ENCODE measurements at places on chromosomes 13 and 19.

DNA sequence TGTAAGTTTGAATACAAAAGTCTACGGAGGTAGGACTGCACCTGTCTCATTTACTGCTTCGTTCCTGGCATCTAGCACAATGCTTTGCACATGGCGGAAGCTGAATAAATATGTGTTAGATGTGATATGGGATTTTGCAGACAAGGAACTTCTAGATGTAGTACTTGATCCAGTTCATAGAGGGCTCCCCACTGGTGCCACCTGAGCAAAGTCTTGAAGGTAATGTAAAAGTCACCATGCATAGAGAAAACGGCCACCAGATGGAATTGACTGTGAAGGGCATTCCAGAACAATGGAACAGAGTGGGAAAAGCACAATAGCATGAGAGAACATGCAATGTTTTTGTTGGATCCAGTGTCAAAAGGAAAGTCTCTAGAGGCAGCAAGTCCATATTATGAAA, 209.3 kb downstream of the HS6ST3 start:
- no peak for DNase-seq

DNA sequence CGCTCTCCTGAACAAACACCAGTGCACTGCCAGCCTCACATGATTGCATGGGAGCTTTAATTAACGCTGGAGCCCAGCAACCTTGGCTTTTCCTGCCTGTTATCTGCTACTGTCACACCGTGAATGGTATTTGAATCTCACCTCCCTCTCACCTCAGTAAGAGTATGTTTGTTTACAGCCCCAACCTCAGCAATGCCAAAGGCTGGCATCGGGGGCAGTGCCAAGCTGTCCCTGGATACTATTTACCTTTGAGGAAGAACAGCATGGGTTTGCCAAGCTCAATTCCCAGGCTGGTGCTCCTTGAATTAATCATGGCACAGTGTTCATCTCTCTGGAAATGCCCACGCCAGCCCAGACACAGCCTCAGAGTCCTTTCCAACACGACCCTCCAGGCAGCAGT, 57.2 kb upstream of the SERPINE3 start:
- no peak for DNase-seq

GRCh38 chr19:16623576-16623975, 4.4 kb downstream of the MED26 start:
- DNase-seq, result no peak

DNA sequence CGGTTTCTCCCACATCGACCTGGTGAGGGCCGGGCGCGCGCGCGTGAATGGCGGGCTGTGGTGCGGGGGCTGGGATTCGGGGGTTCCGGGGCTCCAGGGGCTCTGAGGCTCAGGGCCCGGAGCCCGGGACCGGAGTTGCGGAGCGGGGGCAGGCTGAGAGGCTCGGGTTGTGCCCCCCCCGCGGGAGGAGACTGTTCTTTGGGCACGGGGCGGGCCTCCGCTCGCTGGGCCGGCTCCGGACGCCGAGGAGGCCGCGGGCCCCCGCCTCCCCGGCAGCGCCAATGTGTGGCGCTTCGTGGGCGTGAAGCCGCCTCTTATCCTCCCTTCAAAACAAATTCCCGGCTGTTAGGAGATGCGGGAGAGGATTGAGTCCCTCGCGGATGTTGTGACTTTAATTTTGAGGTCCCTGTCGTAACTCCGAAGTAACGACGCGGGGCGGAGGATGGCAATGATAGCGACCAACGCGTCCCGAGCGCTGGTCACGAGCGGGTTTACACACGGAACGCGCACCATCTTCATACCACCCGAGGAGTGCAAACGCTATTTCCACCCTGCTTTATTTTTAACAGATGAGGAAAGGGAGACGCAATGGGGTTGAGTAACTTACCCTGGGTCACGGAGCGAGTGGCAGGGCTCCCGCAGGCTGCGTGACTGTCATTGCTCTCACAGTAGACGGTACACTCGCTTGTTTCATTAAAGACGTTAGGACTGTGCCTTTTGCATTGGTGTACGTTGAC, 536 bp downstream of the UBA2 start:
- peak; percentile 24 for DNase-seq

DNA sequence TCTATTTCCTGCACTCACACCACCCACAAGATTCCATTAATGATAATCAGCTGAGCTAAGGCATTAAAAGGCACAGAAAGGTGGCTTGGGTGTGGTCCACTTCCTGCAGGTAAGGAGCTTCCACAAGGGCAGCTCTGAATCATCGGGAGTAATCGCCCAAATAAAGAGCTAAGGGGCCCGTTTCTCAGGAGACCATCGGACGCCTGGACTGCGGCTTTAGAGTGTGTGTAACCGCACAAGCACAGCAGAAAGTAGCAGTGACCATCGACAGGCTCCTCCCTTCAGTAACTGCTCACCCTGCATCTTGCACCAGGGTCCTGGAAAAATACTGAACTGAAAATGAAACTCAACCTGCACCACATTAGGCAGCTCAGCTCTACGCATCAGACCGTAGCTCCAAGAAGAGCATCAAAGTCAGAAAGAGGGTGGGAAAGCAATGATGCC, 6.0 kb downstream of the STK24 start:
- DNase-seq, result no peak

DNA sequence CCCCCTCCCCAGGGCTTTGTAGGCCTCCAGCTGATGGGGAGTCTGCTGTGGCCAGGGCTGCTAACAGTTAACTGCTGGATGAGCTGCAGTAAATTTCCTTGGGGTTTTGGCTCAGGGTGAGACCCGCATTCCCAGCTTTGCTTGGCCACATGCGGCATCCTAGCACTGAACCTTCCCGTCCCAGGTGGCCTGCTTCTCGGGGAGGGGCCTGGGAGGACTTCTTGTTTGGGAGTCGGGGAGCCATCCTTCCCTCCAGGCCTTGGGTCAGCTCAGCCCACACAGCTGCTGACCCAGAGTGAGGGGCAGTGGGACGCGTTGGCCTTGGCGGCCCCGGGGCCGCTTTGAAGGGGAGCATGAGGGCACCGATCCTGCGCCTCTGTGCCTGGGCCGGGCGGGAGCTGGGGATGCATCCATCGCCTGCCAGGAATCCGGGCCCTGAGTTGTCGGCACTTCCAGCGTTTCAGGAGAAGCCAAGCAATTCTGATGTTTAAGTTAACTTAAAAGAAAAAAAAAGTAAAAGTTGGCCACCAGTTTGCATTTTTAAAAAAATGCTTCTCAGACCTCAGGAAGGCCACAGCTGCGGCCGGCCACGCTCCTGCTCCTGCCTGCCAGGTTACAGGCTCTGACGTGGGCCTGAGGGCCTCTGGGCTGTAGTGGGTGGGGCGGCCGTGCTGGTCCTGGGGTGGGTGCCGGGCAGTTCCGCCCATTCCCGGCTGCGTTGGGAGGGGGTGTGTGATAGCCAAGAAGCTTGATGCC, 27.7 kb downstream of the CRTC1 start:
- DNase-seq, result no peak

- DNase-seq, result no peak
Measured at GRCh38 chr13:41782086-41782485, 178.8 kb downstream of the VWA8 start.

- peak; percentile 86 for DNase-seq
Measured at GRCh38 chr19:50258918-50259372, 55.5 kb downstream of the MYH14 start.

GRCh38 chr13:31442571-31442970, 242.8 kb downstream of the B3GLCT start:
- DNase-seq, result no peak

- DNase-seq, result no peak
Measured at GRCh38 chr13:113937073-113937472, 36.8 kb downstream of the C13orf46 start.

- DNase-seq, result no peak
Measured at GRCh38 chr13:33471204-33471603, 185.6 kb upstream of the STARD13 start.

DNA sequence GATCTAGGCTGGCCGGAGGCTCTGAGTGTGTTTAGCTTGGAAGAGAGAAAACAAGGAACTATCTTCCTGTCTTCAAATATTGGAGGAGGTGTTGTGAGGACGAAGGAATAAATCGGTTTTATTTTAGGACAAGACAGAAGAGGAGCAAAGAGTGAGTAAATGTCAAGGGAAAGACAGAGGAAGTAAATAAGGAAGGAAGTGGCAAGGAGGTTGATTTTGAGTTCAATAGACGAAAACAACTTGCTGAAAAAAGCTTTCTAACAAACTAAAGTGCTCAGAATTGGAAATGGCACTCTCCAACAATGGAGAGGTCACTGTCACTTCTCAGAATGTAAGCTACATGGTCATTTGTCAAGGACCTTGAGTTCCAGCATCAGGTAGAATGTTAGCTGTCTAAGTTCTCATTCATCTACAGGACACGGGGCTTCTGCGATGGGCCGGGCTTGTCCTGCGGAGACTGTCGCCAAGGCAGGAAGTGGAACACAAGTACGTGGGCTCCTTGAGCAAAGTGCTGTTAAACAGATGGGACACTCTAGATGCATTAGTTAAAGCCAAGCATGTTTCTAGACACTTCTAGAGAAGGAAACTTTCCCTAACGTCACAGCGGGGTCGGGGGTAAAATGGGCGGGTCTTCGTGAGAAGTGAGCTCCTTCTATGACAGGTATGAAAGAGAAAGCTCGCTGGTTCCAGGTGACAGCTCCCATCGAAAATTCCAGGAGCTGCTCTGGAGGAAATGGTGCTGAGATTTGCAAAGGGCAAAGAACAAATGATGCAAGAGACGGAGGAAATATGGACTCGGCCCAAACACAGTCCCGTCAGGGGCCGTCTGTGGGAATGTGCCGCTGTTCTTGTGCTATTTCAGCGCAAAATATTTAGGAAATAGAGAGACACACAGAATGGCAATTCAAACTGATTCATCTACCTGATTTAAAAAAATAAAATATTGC, 103.9 kb upstream of the UBL3 start:
- DNase-seq, result no peak

DNA sequence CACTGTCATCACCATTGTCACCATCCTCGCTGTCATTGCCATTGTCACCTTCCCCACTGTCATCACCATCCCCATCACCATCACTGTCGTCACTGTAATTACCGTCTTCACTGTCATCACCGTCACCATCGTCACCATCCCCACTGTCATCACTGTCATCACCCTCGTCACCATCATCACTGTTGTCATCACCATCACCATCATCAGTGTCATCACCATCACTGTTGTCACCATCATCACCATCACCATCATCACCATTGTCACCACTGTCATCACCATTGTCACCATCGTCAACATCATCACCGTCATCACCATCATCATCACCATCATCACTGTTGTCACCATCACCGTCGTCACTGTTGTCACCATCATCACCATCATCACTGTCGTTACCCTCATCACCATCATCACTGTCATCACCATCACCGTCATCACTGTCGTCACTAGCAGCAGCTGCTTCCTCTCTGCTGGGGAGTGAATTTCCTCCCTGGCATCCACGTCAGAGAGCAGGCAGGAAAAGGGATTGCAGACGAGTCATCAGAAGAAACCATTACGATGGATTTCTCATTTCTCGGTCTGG, 27.3 kb downstream of the TMEM255B start:
- DNase-seq, result no peak

DNA sequence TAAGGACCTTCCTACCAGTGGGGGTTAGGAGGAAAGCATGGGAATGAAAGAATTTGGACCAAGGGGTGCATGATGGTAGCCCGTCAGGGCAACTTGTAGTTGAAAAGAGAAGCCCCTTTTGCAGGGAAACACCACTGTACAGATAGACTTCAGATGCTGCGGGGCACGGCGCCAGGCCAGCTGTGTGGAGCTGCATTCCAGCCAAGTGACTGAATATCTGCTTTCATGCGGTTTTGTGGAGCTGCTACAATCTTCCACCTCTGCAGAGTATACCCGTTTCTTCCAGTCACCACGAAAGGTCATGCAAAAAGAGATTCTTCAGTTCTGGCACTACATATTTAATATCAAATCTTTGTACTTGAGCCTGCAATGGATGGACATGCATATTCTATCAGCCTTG, 104.7 kb downstream of the RGCC start:
- DNase-seq, result no peak

DNA sequence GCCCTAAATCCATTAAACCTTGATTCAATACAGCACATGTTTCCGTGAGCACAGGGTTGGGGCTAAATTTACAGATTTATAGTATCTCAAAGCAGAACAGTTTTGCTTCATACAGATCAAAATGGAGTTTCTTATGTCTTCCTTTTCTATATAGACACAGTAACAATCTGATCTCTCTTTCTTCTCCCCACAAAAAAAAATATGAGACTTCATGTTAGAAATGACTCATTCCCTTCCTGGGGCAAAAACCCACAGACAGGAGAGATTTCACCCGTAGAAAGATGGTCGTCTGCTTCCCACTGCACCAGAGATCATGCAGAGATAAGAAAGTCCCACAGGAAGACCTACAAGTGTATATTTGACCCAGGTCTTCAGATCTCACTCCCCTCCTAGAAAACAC, 7.7 kb upstream of the ZNF611 start:
- no peak for DNase-seq

DNA sequence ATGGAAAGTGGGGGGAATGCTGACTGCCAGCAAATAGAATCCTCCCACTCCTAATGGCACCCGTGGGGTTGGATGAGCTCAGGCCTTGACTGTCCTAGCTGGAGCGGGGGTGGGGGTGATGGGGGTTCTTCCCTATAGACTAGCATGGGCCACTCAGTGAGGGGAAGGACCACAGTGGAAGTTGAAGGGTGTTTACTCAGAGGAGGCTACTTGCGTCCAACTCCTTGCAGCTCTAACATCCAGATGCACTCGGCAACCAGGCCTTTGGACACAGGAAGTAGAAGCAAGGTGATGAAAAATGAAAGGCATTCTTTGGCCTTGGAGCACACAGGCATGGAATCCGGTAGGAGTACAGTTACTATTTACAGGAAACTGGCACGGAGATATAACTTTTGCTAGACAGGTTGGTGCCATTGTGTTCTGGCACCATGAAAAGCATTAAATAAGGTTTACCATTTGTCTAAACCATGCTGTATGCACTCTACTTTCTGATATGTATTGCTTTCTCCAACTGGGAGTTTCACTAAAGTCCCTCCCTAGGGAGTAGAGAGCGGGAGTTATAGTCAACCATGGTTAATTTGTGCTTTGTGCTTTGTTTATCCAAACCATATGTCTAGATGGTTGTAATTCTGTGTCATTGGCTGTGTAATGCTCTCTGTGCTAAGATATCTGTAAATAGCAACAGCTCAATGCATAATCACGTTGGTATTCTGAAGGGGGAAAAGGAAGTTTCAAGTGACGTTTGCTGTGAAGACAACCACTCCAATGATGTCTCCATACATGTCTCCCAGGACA, 125.3 kb downstream of the TSHZ3 start:
- DNase-seq, result no peak

GRCh38 chr19:6543866-6544347, 13.1 kb downstream of the TNFSF9 start:
- DNase-seq, result no peak

DNA sequence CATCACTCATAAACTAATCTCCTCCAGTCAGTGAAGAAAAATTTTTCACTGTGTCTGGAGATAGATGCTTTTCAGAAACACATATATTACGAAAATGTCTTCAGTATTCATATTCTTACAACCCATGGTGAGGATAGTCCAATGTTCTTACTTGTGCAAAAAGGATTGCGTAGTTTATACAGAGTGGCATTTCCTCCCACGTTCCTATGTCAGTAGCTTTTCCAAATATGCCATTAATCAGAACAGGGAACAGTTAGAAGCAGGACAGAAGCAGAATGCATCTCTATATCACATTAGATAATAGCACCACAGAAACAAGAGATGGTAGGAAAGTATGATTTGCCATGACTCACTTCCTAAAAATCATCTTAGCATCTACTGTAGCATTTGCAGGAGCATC, 282.9 kb downstream of the SLITRK5 start:
- no peak for DNase-seq
